A673 (cell line): ENCODE measurements at places on chromosomes 4 and X.
A peak's percentile ranks its signal among the peaks of the same experiment; 100 is the strongest.

- no peak for DNase-seq
- no peaks in the 10 kb centered on the region for H3K36me3 ChIP-seq
- peaks cover 9% of the 10 kb centered on the region for H3K4me1 ChIP-seq
- no peaks in the 10 kb centered on the region for H3K27me3 ChIP-seq
- H3K4me3 ChIP-seq, result no peak overlapping the region
- H3K27ac ChIP-seq, result no peak overlapping the region
Measured at GRCh38 chr4:151538963-151539362, 130.0 kb downstream of the FHIP1A start.

GRCh38 chr4:17550549-17550948 is 26.4 kb upstream of the LAP3 start:
- H3K4me3 ChIP-seq, result no peak overlapping the region
- no peak overlapping the region for H3K27ac ChIP-seq
- no peak for DNase-seq
- H3K36me3 ChIP-seq, result no peaks in the 10 kb centered on the region
- H3K27me3 ChIP-seq, result no peaks in the 10 kb centered on the region

- DNase-seq, result peak; percentile 30
- no peaks in the 10 kb centered on the region for H3K36me3 ChIP-seq
- no peak overlapping the region for H3K4me3 ChIP-seq
- peaks cover 5% of the 10 kb centered on the region for H3K4me1 ChIP-seq
- H3K27me3 ChIP-seq, result no peaks in the 10 kb centered on the region
Measured at GRCh38 chr4:125849869-125850268, 535.1 kb downstream of the FAT4 start.

- no peaks in the 10 kb centered on the region for H3K36me3 ChIP-seq
- no peak for DNase-seq
- H3K27me3 ChIP-seq, result no peaks in the 10 kb centered on the region
- peaks cover 9% of the 10 kb centered on the region for H3K4me1 ChIP-seq
Measured at GRCh38 chr4:2289955-2290333, 28.0 kb upstream of the MXD4 start.

- DNase-seq, result no peak
- H3K27me3 ChIP-seq, result no peaks in the 10 kb centered on the region
- no peak overlapping the region for H3K4me3 ChIP-seq
- H3K4me1 ChIP-seq, result no peaks in the 10 kb centered on the region
Measured at GRCh38 chrX:100120956-100121355, 289.1 kb downstream of the PCDH19 start.

DNA sequence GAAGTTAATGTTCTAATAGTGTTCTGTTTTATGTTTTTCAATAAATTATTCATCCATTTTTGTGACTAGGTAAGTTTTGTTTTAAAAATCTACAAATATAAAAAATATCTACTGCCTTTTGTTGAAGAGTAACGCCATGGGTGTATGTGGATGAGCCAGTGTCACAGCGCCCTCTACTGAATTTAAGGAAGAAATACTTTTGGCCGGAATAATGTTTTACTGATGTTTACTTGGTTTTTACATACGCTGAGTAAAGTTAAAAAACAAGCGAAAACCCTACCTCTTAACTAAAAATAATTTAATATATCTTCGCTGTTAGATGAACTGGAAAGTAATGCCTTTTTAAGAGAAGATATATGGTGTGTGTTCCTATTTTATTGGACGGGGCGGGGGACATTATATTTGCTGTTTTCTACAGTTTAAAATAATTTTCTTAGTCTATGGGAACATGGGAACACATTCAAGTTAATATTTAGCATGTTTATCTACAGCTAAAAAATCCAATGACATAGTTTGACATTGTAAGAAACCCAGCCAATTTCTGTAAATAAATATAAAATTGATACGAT is 86.1 kb downstream of the CPE start:
- peak; percentile 60 for DNase-seq
- H3K4me1 ChIP-seq, result no peaks in the 10 kb centered on the region
- H3K27ac ChIP-seq, result no peak overlapping the region
- no peaks in the 10 kb centered on the region for H3K27me3 ChIP-seq
- H3K4me3 ChIP-seq, result no peak overlapping the region
- no peaks in the 10 kb centered on the region for H3K36me3 ChIP-seq

- DNase-seq, result no peak
- no peak overlapping the region for H3K27ac ChIP-seq
- H3K4me1 ChIP-seq, result no peaks in the 10 kb centered on the region
- no peaks in the 10 kb centered on the region for H3K27me3 ChIP-seq
- H3K36me3 ChIP-seq, result no peaks in the 10 kb centered on the region
Measured at GRCh38 chr4:25970691-25971432, 56.8 kb downstream of the SMIM20 start.

GRCh38 chr4:28754376-28754775 is 1893.7 kb downstream of the STIM2 start:
- DNase-seq, result peak; percentile 49
- no peaks in the 10 kb centered on the region for H3K27me3 ChIP-seq
- H3K4me3 ChIP-seq, result no peak overlapping the region
- no peaks in the 10 kb centered on the region for H3K36me3 ChIP-seq
- no peak overlapping the region for H3K27ac ChIP-seq
- H3K4me1 ChIP-seq, result peaks cover 3% of the 10 kb centered on the region

DNA sequence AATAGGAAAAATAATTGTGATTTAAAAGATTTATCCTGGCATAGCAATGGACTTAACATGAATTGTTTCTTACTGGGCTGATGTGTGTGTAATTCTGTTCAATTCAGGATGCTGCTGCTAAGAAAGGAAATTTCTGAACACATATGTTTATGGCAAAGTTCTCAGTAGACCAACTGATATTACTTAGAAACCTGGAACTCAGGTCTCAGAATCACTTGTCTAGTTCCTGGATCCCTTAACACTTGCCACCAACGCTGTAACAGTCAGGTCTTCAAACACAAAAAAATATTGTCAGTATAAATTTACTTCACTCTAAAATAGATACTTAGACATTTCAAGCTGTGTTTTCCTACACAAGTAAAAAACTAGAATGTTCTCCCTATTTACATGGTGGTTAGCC is 5.5 kb downstream of the CASP3 start:
- H3K36me3 ChIP-seq, result no peaks in the 10 kb centered on the region
- H3K27me3 ChIP-seq, result no peaks in the 10 kb centered on the region
- H3K4me3 ChIP-seq, result no peak overlapping the region
- H3K27ac ChIP-seq, result no peak overlapping the region
- DNase-seq, result no peak

DNA sequence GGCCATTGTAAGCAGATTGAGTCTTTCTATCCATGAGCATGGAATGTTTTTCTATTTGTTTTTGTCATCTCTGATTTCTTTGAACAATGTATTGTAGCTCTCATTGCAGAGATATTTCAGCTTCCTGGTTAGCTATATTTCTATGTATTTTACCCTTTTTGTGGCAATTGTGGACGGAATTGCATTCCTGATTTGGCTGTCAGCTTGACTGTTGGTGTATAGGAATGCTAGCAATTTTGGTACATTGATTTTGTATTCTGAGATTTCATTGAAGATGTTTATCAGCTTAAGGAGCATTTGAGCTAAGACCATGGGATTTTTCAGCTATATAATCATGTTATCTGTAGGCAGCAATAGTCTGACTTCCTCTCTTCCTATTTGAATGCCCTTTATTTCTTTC is 154.6 kb downstream of the GUCY2F start:
- H3K27ac ChIP-seq, result no peak overlapping the region
- no peaks in the 10 kb centered on the region for H3K27me3 ChIP-seq
- no peak overlapping the region for H3K4me3 ChIP-seq
- no peaks in the 10 kb centered on the region for H3K36me3 ChIP-seq
- no peak for DNase-seq

GRCh38 chr4:137070614-137071013 is 461.7 kb downstream of the PCDH18 start:
- DNase-seq, result no peak
- H3K27me3 ChIP-seq, result no peaks in the 10 kb centered on the region
- no peak overlapping the region for H3K27ac ChIP-seq
- no peaks in the 10 kb centered on the region for H3K4me1 ChIP-seq
